ENCODE measurements at places on chromosomes 7 and 10. TPM values are rescaled to one million over a fixed set of nuclear protein-coding genes. Genes with fewer than 3 reads are reported as not detected.

Gene FASTK
- 37.1 TPM for total RNA-seq

GRCh38 chr7:118186501-118186900 lies 2.5 kb downstream of the LSM8 start:
- H3K4me3 ChIP-seq = no peak overlapping the region
- no peaks in the 10 kb centered on the region for H3K4me1 ChIP-seq
- no peaks in the 10 kb centered on the region for H3K36me3 ChIP-seq
- no peak for DNase-seq
- H3K27ac ChIP-seq = no peak overlapping the region
- H3K27me3 ChIP-seq = no peaks in the 10 kb centered on the region

DNA sequence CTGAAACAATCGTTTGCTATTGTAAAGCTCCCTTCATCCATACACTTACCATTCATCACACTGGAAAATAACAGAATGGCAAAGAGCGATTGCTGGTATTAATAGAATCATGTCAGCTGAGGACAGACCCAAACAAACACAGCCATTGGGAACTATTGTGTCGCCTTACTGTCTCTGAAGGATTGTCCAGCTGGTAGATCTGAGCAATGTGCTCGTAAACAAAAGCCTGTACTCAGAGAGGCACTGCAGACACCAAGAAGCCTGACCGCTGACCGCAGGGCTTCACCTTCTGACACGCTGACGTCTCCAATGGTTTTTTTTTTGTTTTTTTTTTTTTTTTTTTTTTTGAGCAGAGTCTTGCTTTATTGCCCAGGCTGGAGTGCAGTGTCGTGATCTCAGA lies 151.0 kb upstream of the FRMD4A start:
- no peaks in the 10 kb centered on the region for H3K4me1 ChIP-seq
- no peaks in the 10 kb centered on the region for H3K36me3 ChIP-seq
- DNase-seq = no peak
- no peak overlapping the region for H3K4me3 ChIP-seq
- no peaks in the 10 kb centered on the region for H3K27me3 ChIP-seq
- no peak overlapping the region for H3K27ac ChIP-seq

- no peak overlapping the region for H3K27ac ChIP-seq
- no peak for DNase-seq
- H3K36me3 ChIP-seq = no peaks in the 10 kb centered on the region
- H3K4me3 ChIP-seq = no peak overlapping the region
- no peaks in the 10 kb centered on the region for H3K4me1 ChIP-seq
- no peaks in the 10 kb centered on the region for H3K27me3 ChIP-seq
Measured at GRCh38 chr10:117204316-117204715, 7.0 kb downstream of the KCNK18 start.

DNA sequence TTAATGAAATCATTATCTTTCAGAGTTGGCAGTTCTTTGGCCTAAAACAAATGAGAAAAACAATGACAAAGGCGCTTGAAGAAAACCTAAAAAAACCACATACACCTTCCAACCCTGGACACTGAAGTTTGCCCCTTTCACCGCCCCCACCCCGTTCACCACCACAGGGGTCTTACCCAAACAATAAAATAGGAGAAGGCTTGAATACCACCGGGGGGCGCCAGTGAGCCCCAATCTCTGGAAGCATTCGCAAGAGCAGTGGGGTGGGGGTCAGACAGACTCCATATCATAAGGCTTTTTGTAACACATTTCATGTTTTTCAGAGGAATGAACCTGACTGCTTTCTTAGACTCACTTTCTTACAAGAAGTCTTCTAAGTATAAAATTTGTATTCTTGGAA lies 163.6 kb downstream of the PIP4K2A start:
- H3K27me3 ChIP-seq = no peaks in the 10 kb centered on the region
- H3K36me3 ChIP-seq = no peaks in the 10 kb centered on the region
- H3K4me1 ChIP-seq = no peaks in the 10 kb centered on the region
- DNase-seq = peak; percentile 41
- no peak overlapping the region for H3K27ac ChIP-seq
- no peak overlapping the region for H3K4me3 ChIP-seq

Gene ETV1
- 35.3 TPM for total RNA-seq

Gene ZFYVE27
- 2.8 TPM for total RNA-seq

DNA sequence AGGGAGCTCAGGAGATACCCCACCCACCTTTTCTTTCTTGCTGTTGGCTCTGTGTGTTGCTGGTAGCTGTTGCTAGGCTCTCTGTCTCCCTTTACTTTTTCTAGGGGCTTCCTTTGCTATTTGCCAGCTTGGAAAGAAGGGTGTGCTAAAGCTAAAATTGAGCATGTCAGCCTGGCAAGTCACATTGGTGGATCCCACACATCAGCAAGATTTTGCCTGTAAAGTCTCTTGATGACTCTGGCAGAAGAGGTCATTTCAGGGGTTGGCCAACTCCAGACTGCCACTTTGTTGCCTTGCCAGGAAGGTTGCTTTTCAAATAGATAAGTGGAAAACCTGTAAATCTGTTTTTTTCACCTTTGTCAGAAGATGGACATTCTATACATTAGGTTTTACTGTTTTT lies 9.9 kb downstream of the CCNY start:
- H3K27me3 ChIP-seq = no peaks in the 10 kb centered on the region
- H3K4me1 ChIP-seq = no peaks in the 10 kb centered on the region
- H3K36me3 ChIP-seq = no peaks in the 10 kb centered on the region
- no peak for DNase-seq
- no peak overlapping the region for H3K4me3 ChIP-seq
- no peak overlapping the region for H3K27ac ChIP-seq

- H3K4me1 ChIP-seq = no peaks in the 10 kb centered on the region
- no peaks in the 10 kb centered on the region for H3K36me3 ChIP-seq
- DNase-seq = no peak
- no peak overlapping the region for H3K4me3 ChIP-seq
- no peaks in the 10 kb centered on the region for H3K27me3 ChIP-seq
Measured at GRCh38 chr10:34985823-34986222, 104.3 kb downstream of the CUL2 start.

Gene UPK3B
- total RNA-seq = 7.3 TPM

GRCh38 chr7:15685358-15686294 lies 857 bp downstream of the MEOX2 start:
- peak overlapping the region; percentile 85 for H3K27ac ChIP-seq
- DNase-seq = peak; percentile 43
- H3K4me1 ChIP-seq = no peaks in the 10 kb centered on the region
- H3K4me3 ChIP-seq = peak overlapping the region; percentile 53

GRCh38 chr10:125769175-125769574 lies 6.4 kb downstream of the MMP21 start:
- no peaks in the 10 kb centered on the region for H3K27me3 ChIP-seq
- no peak overlapping the region for H3K4me3 ChIP-seq
- DNase-seq = no peak
- H3K4me1 ChIP-seq = no peaks in the 10 kb centered on the region
- H3K27ac ChIP-seq = no peak overlapping the region

GRCh38 chr7:112012242-112012641 lies 194.0 kb downstream of the DOCK4 start:
- H3K27me3 ChIP-seq = no peaks in the 10 kb centered on the region
- H3K4me1 ChIP-seq = no peaks in the 10 kb centered on the region
- DNase-seq = no peak
- H3K4me3 ChIP-seq = no peak overlapping the region
- no peaks in the 10 kb centered on the region for H3K36me3 ChIP-seq
- no peak overlapping the region for H3K27ac ChIP-seq

- H3K4me3 ChIP-seq = no peak overlapping the region
- H3K27me3 ChIP-seq = no peaks in the 10 kb centered on the region
- DNase-seq = no peak
- H3K4me1 ChIP-seq = no peaks in the 10 kb centered on the region
- H3K27ac ChIP-seq = no peak overlapping the region
- H3K36me3 ChIP-seq = no peaks in the 10 kb centered on the region
Measured at GRCh38 chr10:122204691-122205489, 66.2 kb upstream of the BTBD16 start.

GRCh38 chr7:110685899-110686298 lies 405.0 kb upstream of the LRRN3 start:
- H3K27ac ChIP-seq = no peak overlapping the region
- H3K4me1 ChIP-seq = no peaks in the 10 kb centered on the region
- H3K36me3 ChIP-seq = no peaks in the 10 kb centered on the region
- H3K4me3 ChIP-seq = no peak overlapping the region
- no peak for DNase-seq
- no peaks in the 10 kb centered on the region for H3K27me3 ChIP-seq

Gene VAX1
- total RNA-seq = not detected

- no peaks in the 10 kb centered on the region for H3K27me3 ChIP-seq
- H3K4me1 ChIP-seq = no peaks in the 10 kb centered on the region
Measured at GRCh38 chr7:98212532-98213041, 1.3 kb downstream of the BHLHA15 start.

DNA sequence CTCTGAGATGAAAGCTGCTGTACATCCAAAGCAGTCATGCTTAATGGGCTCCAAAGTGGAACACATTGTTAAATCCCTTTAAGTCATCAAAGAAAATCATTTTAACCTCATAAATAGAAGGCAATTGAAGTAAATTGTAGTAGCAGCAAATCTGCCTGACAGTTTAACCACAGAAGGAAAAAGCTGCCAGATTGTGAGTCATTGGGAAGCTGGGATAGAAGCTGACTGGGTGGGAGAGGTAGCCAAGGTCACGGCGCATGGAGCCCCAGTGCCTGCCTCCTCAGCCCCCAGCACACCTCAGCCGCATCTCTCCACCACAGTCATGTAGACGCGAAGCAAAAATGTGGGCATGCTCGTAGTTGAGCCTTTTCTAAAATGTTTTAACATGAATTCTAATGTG lies 44.0 kb downstream of the TARP start:
- H3K27ac ChIP-seq = peak overlapping the region; percentile 30
- no peaks in the 10 kb centered on the region for H3K27me3 ChIP-seq

Gene CASP7
- total RNA-seq = 13.1 TPM

- no peak overlapping the region for H3K4me3 ChIP-seq
- H3K4me1 ChIP-seq = no peaks in the 10 kb centered on the region
- no peaks in the 10 kb centered on the region for H3K27me3 ChIP-seq
- H3K27ac ChIP-seq = no peak overlapping the region
Measured at GRCh38 chr10:129329385-129330055, 137.5 kb upstream of the MGMT start.

- no peak overlapping the region for H3K4me3 ChIP-seq
- no peaks in the 10 kb centered on the region for H3K4me1 ChIP-seq
- H3K36me3 ChIP-seq = no peaks in the 10 kb centered on the region
- no peaks in the 10 kb centered on the region for H3K27me3 ChIP-seq
- no peak overlapping the region for H3K27ac ChIP-seq
Measured at GRCh38 chr7:50835156-50835555, 52.5 kb upstream of the GRB10 start.

DNA sequence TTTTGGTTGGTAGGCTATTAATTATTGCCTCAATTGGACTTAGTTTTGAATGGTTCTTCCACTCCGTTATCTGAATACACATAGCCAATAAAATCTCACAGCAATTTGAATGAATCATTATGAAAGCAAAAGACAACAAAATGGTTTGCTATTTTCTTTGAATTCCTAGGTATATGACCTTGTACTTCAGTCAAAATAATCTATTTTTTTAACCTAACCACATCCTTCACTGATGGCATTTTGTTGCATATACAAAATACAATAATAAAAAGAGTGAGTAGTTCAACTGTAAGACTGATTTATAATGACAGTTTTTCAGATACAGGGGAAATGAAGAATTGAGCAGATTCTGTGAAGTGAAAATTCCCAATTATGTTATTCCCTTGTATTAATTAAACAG lies 433.1 kb downstream of the HTR7 start:
- no peaks in the 10 kb centered on the region for H3K27me3 ChIP-seq
- H3K27ac ChIP-seq = no peak overlapping the region
- H3K4me1 ChIP-seq = no peaks in the 10 kb centered on the region
- no peak overlapping the region for H3K4me3 ChIP-seq

DNA sequence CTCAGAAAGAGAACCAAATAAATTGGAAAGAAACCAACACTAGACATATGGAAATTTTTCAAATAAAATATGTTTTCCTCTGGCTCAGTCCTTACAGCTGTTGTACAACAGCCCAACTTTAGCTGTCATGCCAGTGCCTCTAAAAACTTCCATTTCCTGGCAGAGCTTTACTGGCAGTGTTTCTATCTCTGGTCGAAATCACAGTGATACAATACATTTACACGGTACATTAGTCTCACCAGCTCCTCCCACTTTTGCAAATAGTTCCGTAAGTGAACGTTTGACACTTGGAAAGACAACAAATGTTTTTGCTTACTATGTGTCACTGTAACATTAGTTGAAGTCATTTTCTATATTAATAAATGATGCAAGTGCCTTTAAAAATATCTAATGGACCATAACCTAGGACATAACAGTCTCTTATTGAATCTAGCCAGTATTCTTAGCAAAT lies 29.8 kb downstream of the BCAP29 start:
- no peaks in the 10 kb centered on the region for H3K27me3 ChIP-seq
- H3K4me3 ChIP-seq = no peak overlapping the region
- peak overlapping the region; percentile 50 for H3K27ac ChIP-seq
- H3K36me3 ChIP-seq = no peaks in the 10 kb centered on the region

Gene SH2D4B
- total RNA-seq = 1.4 TPM

DNA sequence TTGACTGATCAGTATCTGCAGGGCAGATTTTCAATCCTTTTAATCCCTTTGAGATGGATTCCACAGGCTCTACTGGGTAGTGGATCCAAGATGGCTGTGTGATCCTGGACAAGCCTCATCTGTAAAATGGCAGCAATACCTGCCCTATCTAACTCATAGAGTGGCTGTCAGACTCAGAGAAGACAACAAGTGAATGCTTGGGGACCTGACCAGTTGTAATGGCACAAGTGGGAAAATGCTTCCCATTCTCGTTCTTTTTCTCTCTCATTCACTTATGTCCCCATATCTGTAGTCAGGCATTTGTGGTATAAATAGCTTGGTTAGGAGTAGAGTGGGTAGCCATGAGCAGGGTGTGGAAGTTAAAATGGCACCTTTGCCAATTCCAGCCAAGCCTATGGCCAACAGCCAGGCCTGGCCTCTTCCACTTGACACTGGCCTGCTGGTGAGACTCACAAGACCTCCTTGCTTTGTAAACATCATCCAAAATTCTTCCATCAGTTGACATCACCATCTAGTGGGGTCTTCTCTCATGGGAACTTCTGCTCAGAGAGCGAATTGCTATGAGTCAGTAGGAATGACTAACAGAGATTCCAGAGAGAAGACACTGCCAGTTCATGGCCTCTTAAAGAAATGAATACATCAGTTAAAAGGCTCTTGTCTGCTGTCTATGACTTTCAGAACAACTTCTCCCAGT lies 150.1 kb downstream of the PLPP4 start:
- no peak for DNase-seq
- H3K27ac ChIP-seq = no peak overlapping the region
- no peaks in the 10 kb centered on the region for H3K4me1 ChIP-seq
- no peaks in the 10 kb centered on the region for H3K27me3 ChIP-seq

GRCh38 chr10:28137907-28138880 lies 139.3 kb upstream of the ODAD2 start:
- no peaks in the 10 kb centered on the region for H3K27me3 ChIP-seq
- H3K4me1 ChIP-seq = no peaks in the 10 kb centered on the region
- peak overlapping the region; percentile 41 for H3K27ac ChIP-seq

Gene TRIM73
- 1.5 TPM for total RNA-seq

Gene NUDT13
- not detected for total RNA-seq

All from uterus (tissue), 4 donors.